ENCODE measurements at places on chromosomes 7 and 10. TPM values are rescaled to one million over a fixed set of nuclear protein-coding genes. Genes with fewer than 3 reads are reported as not detected.

Gene FKBP6
- not detected for total RNA-seq

Gene PCLO
- 0.19 TPM for total RNA-seq

Gene CACNB2
- total RNA-seq = 0.19 TPM

Gene ASB4
- not detected for total RNA-seq

Gene RELN
- 94.7 TPM for total RNA-seq

Gene DYDC2
- not detected for total RNA-seq

Gene PIK3AP1
- total RNA-seq = 0.85 TPM

Gene EMX2
- total RNA-seq = under 0.01 TPM

Gene ITPRID1
- total RNA-seq = not detected

Gene ATP6V0A4
- total RNA-seq = 0.28 TPM

Gene GJD4
- total RNA-seq = not detected

Gene NPY
- not detected for total RNA-seq

Gene PAXIP1
- total RNA-seq = 7.9 TPM

Gene TAS2R5
- total RNA-seq = 0.77 TPM

Gene TMEM236
- total RNA-seq = under 0.01 TPM

Gene RBP4
- not detected for total RNA-seq

Gene ACHE
- under 0.01 TPM for total RNA-seq

Gene LIPM
- not detected for total RNA-seq

Gene SLC18A3
- total RNA-seq = under 0.01 TPM

Gene HOXA5
- total RNA-seq = 0.85 TPM

Gene AGBL3
- 0.96 TPM for total RNA-seq

Gene AKR1C8
- total RNA-seq = not detected

Gene PYROXD2
- 6.5 TPM for total RNA-seq

Gene INHBA
- 47.5 TPM for total RNA-seq
